Left lung (tissue), 14 donors: ENCODE measurements at places on chromosomes 1 and 21. TPM values are rescaled to one million over a fixed set of nuclear protein-coding genes. Genes with fewer than 3 reads are reported as not detected.
A peak's percentile ranks its signal among the peaks of the same experiment; 100 is the strongest.

GRCh38 chr1:184222652-184223052, 164.2 kb upstream of the C1orf21 start:
- peak; percentile 48 for DNase-seq

GRCh38 chr1:52358851-52359497, 7.0 kb downstream of the CC2D1B start:
- no peak for DNase-seq

GRCh38 chr1:210446479-210446878, 117.8 kb downstream of the HHAT start:
- DNase-seq = no peak

AIM2 gene
- 0.23 TPM for polyA plus RNA-seq
